ENCODE measurements at places on chromosomes 13 and 19.

GRCh38 chr13:50130123-50130946, 115.1 kb downstream of the KCNRG start:
- no peak for DNase-seq

DNA sequence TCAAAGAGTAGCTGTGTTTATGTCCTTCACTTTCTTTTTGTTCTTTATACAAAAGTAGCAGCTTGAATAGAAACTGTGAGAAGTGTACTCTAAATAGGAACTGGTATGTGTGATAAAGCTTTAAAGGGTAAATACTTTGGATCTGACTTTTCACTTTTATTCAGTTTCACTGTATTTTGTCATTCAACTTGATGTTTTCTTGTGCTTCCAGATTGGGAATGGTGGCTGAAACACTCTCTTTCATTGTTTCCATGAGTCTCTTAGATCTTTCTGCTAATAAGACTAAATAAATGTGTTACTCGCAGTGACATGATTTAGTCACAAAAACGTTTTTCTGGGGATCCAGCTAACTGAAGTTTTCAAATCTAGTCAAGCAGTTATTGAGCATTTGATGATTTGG, 133.2 kb downstream of the GPC5 start:
- DNase-seq = no peak

GRCh38 chr19:43229315-43229714, 23.9 kb upstream of the PSG4 start:
- no peak for DNase-seq

- no peak for DNase-seq
These were observed 23.1 kb downstream of the CHAF1A start for GRCh38 chr19:4425537-4425936.

Data from stimulated activated CD4-positive, alpha-beta T cell treated with anti-CD3 and anti-CD28 coated beads, Interleukin-15, amount 100 ng/mL, for 48 hours (primary cell).